ENCODE measurements at places on chromosomes 4 and X.

DNA sequence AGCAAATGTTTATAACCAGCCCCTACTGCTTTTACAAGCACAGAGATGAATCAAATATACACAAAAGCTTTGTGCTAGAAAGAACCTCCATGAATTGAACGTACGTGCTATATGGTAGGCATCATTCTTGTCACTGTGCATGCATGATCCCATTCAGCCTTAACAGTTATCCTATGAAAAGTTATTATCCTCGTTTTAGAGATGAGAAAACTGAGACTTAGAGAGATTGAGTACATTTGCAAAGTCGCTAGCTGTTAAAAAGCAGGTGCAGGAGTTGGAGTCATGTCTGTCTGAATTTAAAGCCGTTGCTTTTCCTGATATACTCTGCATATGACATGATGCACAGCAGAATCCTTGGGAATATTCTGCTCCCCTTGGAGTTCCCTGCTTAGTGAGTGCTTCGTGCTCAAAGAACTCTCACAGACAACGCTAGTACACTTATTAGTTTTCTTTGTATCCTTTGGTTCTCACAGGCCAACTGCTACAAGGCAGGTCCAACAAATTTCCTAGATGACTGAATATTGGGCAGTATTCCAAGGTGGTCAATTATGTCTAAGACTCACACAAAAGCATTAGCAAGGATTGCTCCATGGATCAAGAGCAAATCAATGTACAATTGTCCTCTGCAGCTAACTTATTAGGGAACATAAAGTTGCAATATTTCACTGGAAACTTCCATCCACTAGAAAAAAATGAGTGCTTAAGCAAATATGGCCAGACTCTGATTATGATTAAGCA is 42.8 kb upstream of the TRIM2 start:
- no peak for DNase-seq

DNA sequence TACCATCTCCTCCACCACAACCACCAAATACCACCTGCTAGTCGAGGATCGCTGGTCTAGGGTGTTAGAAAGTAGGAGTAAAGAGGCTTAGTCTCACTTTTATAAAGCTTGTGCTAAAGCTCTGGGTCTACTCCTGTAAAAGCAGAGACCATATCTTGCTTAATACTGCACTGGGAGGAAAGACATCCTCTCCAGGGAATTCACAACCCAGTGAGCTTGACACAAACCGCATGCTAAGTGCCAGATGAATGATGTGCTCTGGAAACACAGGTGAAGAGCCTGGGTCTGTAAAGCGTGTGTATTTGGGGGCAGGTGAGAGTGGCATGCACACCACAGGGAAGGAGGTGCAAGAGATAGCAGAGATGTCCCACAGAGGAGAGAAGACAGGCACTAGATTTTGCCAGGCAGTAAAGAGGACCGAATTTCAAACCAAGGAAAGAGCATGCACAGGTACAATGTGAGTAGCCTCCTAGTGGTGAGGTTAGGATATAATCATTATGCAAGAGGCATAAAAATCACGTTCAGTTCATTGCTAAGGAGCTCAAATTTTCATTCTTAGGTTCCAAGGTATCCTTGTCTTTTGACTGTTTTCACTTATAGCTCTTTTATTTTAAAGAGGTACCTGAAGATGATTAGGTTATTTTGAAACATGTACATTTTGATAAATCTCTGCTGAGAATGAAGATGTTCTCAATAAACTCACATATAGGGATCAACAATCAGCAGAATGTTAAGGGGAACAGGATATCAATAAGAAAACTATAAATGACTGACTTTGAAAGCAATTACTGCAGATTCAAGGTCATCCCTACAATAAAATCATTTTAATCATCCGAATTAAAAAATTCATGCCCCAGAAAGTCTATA is 20.7 kb downstream of the TAPT1 start:
- DNase-seq: no peak

DNA sequence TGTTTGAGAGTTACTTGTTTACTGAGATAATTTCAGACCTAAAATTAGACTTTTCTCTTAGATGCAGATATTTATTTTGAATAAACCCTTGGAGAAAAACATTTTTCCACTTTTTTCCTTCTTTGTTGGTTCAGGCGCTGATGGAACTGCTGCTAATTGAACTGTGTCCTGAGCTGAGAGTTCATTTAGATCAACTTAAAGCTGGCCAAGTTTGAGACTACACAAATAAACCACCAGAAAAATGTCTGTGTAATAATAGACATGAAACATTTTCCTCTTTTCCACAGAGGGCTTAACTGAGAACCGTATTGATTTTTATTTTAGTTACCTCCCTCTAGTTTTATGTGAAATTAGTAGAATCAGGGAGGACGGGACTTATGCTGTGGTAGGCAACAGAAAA is 32.5 kb downstream of the LRP2BP start:
- DNase-seq: no peak

DNA sequence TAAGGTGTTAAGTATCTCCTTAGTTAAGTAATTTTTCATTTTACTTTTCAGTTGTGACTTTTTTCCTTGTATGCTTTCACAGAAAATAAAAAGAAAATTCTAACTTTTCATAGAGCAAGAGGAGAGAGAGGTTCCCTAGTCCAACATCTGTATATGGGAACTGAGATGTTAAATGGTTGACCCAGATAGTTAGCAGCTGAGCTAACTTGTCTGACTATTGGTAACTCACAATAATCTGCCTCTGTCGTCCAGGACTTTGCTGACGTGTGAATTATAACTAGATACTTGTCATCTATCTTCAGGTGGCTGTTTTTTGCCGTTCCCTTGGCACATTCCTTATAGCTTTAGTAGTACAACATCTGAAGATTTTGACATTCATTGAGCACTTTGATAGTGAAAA is 29.9 kb downstream of the TBC1D19 start:
- DNase-seq: no peak

GRCh38 chr4:121189326-121190215 is 25.4 kb upstream of the TNIP3 start:
- no peak for DNase-seq

DNA sequence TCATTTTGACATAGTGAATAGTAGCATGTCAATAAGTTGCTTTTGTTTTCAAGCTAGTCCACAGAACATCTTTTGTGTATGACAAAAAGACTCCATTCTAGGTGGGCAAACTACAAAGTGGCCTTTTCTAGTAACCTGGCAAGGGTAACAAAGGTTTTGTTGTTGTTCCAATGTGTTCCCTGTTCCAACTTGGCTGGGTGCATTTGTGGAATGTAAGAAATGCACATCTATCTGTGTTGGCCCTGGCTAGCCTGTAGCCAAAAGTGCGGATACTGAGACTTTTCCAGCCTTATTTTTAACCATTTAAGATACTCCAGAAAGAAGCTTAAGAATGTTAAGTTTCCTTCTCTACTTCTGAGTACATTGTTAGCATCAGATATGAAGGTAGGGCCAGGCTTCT is 118.7 kb upstream of the CHRDL1 start:
- no peak for DNase-seq

- no peak for DNase-seq
These were observed 14.6 kb downstream of the CCKAR start for GRCh38 chr4:26475716-26476115.

DNA sequence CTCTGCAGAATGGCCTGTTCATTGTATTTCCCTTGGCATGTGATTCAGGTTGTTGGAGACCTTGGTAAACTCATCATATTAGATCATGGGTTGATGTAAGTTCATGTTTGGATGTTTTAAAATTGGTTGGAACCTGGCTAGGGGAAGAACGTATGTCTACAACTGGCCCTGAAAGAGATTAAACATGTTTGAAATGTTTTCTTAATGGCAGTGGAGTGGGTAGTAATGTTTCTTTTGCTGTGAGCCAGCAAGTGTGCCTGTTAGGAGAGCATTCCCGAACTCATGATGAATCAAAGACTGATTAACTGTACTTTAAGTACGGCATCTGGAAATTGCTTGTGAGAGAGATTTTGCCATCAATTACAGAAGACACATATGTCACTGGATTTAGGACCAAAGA is 44.5 kb upstream of the SLC4A4 start:
- no peak for DNase-seq

GRCh38 chr4:41643331-41643730 is 105.2 kb downstream of the PHOX2B start:
- no peak for DNase-seq

DNA sequence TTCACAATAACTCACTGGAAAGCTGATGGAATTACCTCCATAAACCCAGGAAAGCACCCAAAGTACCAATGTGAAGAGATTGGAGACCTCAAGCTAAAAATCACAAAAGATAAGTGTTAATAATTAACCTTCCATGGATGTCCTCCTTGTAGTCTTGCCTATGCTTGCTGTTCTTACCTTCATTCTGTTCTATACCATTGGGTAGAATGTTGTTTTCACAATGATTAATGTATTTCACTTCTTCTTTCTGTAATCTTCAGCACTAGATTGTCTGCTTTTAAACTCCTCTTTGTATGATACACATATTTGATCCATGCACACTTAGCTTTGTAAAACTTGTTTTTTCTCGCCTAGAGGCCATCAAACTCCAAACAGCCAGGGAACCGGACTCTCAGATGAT is 570.3 kb downstream of the RAPGEF2 start:
- no peak for DNase-seq

DNA sequence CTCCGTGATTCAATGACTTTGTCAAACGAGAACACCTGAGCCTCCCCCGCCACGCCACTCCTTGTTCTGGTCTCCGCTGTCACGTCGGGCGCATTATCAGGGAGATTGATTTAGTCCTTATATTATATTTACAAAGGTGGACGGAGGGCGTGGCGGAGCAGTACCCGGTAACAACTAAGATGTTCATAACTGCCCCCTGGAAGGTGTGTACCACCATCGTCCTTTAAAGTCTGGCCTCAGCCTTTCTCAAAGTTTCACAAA is 284.2 kb downstream of the PACRGL start:
- no peak for DNase-seq

DNA sequence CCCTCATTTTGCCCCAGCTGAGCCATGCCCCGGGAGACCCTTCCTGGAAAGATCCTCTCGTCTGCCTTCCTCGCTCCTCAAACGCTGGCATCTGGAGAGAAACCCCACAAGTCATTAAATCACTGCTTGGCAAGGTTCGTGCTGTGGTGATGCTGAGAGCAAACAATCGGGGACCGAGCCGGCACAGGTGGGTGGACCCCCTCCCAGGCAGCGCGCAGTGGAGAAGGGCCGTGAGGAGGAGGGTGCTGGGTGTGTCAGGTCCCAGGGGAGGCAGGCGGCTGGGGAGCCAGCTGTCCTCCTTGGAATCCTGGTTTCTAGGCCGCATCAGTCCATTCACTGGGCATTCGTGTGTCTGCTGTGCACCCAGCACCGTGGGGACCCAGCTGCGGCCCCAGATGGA is 64.9 kb upstream of the PSAPL1 start:
- no peak for DNase-seq

DNA sequence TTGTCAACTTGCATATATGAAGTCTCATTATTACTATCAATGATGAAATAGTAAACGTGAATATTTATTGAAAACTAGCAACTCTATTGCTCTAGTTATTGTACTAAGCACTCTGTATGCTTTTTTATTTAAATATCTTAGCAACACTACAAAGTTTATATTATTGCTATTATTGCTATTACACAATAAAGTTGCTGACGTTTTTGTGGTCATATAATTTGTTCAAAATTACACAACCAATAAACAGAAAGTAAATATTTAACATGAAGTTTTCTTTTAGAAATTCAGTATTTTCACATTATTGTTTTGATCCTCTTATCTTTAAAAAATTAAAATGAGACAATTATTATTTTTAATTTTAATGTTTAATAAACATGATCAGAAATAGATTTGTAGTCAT is 1521.1 kb upstream of the PCDH7 start:
- no peak for DNase-seq

GRCh38 chr4:156992943-156993342 is 21.3 kb upstream of the PDGFC start:
- no peak for DNase-seq

GRCh38 chrX:698206-698605 is 67.6 kb downstream of the SHOX start:
- no peak for DNase-seq

DNA sequence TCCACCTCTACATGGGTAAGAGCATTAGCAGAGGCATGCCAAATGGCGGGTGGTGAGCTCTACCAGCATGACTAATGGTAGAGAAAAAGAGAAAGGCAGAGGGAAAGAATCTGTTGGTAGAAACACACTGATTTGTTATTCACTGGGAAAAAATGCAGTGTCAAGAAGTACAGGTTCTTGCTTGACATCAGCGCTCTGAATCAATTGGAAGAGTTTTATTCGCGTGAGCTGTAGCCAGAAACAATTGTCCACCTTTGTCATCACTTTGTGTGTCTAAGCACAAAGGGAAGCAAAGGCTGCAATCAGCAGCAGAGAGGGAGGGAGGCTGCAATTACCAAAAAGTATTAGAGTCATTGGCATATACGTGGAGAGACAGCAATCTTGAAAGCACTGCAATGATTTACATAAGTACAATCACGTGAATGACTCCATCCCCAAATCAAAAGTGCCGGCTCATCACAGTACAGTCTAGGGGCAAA is 67.7 kb upstream of the HS3ST1 start:
- DNase-seq: no peak

- DNase-seq: no peak
These were observed 3.7 kb upstream of the RAB9A start for GRCh38 chrX:13685126-13685763.
